ENCODE measurements at places on chromosomes 2 and 18. TPM values are rescaled to one million over a fixed set of nuclear protein-coding genes. Genes with fewer than 3 reads are reported as not detected.

The ANKRD23 gene
- 8.6 TPM for total RNA-seq

The HOXD9 gene
- 1.9 TPM for total RNA-seq

The GALNT1 gene
- 24.9 TPM for total RNA-seq

The SP110 gene
- 23.4 TPM for total RNA-seq

The SOWAHC gene
- total RNA-seq: 25.3 TPM

The CDKL4 gene
- total RNA-seq: not detected

The TUBB8B gene
- total RNA-seq: not detected

The ALK gene
- 0.90 TPM for total RNA-seq

The IL36A gene
- total RNA-seq: not detected

The DTNA gene
- total RNA-seq: 26.1 TPM

The TEX44 gene
- not detected for total RNA-seq

The EIF2AK2 gene
- total RNA-seq: 36.0 TPM

The SLC9A4 gene
- 0.30 TPM for total RNA-seq

The CXCR1 gene
- total RNA-seq: not detected

DNA sequence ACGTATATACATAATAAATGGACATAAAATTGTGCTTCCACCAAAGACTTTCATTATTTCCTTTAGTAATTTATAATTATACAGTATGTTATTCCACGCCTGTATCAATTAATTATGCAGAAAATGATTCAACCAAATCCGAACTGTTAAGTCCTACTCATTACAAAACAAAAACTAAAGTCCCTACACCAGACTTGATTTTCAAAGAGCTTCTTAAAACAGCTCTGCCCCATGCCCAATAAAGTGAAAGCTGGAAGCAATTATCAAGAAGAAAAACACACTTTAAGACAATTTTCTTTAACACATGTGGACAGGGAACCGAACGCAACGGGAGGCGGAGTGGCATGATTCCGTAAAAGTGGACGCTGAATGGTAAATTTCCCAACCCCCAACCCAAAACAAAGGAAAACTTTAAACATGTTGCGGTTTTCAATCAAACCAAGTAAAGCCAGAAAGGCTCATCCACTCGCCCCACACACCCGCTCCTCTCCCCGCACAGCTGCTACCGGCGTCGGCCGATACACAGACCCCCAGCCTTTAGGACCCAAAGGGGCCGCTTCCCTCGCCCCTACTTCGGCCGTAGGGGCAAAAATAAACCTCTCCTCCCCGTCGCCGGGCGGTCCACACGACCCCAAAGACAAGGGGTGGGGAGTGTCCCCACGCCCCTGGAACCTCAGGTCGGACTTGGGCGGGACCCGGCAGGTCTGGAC, 705 bp downstream of the YES1 start:
- no peak for DNase-seq

- DNase-seq: no peak
Observed at GRCh38 chr18:39724652-39725051, 2159.1 kb upstream of the CELF4 start.

DNA sequence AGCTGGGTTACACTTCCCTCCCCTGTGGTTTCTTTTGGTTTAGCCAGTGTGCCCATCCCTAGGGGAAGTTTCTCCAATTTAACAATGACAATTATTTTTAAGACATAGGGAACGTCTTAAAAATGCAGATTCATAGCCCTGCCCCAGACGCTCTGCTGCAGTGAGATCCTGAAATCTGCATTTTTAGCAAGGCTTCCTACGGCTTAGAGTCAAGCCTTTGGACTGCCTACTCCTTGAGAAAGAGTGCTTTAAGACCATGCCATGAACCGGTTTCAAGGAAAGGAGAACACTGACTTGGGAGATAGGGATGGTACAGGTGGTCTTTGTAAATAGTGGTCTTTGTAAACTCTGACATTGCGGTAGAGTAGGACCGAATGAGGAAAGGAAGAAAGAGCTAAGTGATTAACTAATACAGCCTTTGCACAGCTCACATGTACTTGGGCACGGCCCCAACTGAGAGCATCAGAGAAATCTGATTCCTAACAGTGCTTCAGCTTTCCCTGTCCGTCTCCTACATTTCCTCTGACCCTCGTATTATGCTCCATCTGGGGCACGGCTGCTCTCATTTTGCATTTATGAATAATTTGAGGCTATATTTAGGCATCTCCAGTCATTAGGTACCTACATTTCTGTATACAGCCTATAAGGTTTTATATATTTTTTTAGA, 217.6 kb upstream of the TANK start:
- no peak for DNase-seq

GRCh38 chr2:178844269-178844668, 37.0 kb upstream of the TTN start:
- DNase-seq: no peak

GRCh38 chr2:3467654-3468053, 51.7 kb downstream of the ADI1 start:
- DNase-seq: no peak

DNA sequence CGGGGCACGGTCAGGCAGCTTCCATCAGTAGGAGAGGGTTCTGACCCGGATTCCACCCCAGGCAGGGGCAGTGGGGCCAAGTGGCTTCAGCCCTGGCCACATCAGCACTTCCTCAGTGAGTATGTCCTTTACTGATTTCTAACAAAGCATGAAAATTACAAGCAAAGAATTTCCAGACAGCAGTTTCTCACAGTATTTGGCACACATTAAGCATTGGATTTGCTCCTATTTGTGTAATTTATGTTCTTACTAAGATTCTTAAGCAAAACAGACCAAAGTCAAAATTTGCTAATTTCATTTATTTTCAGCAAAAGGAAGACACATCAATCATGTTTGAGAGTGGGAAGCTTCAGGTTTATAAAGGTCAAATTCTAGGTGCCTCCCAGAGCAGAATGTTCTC, 73.3 kb upstream of the NFATC1 start:
- no peak for DNase-seq

DNA sequence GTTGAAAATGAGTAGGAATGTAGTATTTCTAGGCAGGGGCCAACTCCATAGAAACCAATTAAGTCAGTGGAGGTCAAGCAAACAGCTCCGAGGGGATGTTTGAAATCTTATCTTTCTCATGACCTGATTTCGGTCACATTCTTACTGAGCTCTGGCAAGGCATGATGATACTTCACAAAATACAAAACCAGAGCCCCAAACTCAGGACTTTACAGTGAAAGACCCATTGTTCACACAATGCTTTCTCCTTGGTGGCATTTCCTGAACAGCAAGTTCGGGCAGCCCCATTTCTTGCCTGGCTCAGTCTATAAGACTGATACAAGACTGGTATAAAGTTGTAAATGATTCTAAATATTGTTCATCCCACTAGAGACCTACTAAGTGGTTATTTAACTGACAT, 53.3 kb downstream of the LAMA1 start:
- DNase-seq: no peak

DNA sequence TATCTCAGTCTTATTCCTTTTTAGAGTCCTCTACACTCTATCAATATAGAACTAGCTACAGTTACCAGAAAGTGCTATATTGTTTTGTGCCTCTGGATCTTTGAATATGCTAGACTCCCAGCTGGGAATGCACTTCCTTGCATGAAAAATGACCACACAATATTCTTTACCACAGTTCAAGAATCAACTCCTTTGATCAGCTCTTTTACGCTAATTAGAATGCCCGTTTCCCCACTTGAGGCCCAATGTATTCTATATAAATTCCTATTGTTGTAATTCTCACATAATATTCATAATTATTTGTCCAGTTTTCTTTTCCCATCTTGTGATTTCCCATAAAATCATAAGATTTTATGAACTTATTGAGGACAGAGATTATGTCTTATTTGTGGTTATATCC, 142.2 kb downstream of the UBE2E3 start:
- DNase-seq: no peak

DNA sequence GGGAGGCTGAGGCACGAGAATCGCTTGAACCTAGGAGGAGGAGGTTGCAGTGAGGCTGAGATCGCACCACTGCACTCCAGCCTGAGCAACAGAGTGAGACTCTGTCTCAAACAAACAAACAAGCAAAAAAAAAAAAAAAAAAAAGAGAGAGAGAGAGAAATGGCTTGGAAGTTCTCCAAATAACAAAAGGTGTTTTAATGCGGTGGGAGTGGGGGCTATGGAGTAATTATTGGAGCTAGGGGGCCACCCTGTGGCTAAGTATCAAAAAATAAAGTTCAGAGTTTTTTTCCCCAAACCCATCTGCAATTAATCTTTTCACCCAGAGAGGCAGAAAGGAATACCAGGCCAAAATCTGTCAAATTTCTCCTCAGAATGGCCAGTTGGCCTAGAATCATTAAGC, 23.0 kb upstream of the CEP68 start:
- DNase-seq: no peak

GRCh38 chr2:41966431-41966893, 81.4 kb upstream of the PKDCC start:
- DNase-seq: peak; percentile 81

DNA sequence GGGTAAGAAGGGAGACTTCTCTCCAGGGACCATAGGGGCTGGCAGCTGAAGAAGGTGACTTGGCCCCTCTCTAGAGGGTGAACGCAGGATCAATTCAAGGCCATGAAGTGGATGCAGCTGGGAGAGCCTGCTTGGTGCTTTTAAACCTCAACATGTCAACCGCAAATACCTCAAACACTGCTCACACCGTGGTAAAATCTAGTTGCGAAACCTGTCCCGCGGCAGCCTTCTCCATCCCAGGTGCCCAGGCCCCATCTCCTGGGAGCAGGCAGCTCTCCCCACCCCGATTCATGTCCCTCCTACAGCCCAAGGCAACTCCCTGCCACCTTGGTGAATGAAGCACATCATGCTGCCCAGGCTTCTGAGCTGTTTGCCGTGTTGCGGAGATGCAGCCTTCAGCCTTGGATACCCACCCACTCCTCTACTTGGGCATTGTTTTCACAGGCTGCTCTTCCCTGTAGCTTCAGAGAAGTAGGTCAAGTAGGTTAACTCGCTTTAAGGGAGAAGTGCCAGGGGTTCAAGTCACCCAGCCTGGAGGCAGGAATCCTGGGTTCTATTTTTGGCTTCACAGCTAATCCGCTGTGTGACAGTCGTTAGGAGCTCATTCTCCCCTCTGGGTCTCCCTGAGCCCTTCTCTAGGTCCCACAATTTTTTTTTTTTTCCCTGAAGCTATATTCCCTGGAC, 6.2 kb upstream of the EFR3B start:
- DNase-seq: no peak

- no peak for DNase-seq
Observed at GRCh38 chr18:21242141-21242779, at the start of gene GREB1L. GREB1L (plus strand) TSS chr18:21242232; CDS start chr18:21383519, 141,287 bp downstream.

- DNase-seq: peak; percentile 66
Observed at GRCh38 chr2:189179570-189179950, at the start of gene COL5A2. COL5A2 (minus strand) TSS chr2:189179761; CDS start chr2:189179604, 157 bp downstream.

- DNase-seq: no peak
Observed at GRCh38 chr2:45681675-45682074, 30.2 kb downstream of the PRKCE start.

GRCh38 chr18:23964282-23965238, 50.0 kb upstream of the TTC39C start:
- DNase-seq: no peak

DNA sequence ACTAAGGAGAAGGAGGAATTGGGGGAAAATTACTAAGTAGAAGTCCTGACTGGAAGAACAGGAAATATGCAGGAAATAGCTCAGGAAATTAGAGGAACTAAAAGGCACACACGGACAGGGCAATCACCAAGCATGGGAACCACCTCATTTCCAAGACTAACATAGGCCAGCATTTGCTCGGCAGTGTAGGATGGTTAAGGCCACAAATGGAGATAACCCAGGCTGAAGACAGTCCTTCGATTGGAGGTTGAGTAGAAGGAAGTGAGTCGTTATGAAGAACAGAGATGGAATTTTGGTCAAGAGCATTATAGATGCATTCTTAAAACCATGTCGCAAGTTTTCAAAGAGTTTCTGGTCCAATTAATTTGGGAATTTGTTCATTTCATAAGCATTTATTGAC, 401.4 kb downstream of the ALK start:
- DNase-seq: no peak

- DNase-seq: no peak
Observed at GRCh38 chr2:15734674-15735483, 143.2 kb downstream of the DDX1 start.

GRCh38 chr2:210198326-210198725, 26.9 kb downstream of the ACADL start:
- DNase-seq: no peak

DNA sequence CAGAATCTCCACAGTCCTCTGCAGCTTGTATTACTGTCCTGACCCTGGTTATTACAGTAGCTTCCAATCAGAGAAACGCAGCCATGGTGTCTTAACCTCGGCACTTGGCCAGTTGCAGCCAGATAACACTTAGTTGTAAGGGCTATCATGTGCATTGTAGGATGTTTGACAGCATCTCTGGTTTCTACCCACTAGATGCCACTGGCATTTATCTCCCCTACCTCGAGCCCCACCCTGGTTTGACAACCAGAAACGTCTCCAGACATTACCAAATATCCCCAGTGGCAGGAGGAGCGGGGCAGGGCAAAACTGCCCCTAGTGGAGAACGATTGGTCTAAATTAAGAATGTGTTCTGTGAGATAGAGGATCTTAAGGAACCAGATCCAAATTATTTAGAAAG, 13.1 kb downstream of the DSG2 start:
- no peak for DNase-seq

GRCh38 chr2:189138800-189139199, 40.8 kb downstream of the COL5A2 start:
- no peak for DNase-seq

- no peak for DNase-seq
Observed at GRCh38 chr2:226979004-226979403, 143.2 kb downstream of the RHBDD1 start.

GRCh38 chr2:64836566-64836965, 152.6 kb upstream of the SLC1A4 start:
- DNase-seq: no peak

DNA sequence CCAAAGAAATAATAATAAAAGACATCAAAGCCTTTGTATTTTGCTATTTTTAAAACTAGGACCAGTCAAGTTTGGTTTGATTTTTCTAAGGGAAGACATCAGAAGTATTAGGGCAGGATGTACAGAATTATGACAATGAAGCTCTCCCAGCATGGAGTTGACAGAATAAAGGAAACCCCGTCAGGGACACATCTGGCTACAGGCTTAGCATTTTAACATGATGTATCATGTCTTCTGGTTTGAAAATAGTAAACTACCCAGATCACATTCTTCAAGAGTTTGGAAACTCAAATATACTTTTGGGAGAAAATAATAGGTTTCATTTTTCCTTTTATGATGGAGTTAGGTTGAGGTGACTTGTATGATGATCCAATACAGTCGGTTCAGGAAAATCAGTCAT, 552.0 kb upstream of the CDH2 start:
- DNase-seq: no peak

DNA sequence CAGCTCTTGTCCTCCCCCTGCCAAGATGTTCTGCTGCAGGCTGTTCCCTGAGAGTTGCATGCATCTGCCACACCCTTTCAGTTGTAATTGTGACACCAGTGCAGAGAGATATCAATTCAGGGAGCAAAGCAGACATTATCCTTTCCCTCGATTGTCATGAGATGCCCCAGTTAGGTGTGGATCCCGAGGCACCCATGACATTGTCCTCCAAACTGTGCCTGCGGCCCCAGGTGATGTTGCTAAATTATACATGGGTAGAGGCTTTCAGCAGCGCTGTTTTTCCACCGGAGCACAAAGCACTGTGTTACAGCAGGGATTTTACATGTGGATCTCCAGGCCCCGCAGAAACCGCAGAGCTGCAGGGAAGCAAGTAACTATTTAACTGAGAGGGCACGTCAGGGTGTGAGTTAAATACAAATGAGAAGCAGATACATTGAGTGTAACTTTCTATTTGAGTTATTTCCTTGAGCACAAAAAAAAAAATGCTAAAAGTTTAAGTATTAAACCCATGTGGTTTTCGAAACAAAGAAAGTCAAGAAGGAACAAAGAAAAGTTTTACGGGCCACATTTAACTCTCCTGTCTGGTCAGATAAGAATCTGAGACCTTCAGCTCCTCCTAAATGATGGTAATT, 90.3 kb upstream of the BCL2L11 start:
- no peak for DNase-seq

Measured in tibial nerve (tissue), 4 donors.